ENCODE measurements at places on chromosomes 1 and 21.

DNA sequence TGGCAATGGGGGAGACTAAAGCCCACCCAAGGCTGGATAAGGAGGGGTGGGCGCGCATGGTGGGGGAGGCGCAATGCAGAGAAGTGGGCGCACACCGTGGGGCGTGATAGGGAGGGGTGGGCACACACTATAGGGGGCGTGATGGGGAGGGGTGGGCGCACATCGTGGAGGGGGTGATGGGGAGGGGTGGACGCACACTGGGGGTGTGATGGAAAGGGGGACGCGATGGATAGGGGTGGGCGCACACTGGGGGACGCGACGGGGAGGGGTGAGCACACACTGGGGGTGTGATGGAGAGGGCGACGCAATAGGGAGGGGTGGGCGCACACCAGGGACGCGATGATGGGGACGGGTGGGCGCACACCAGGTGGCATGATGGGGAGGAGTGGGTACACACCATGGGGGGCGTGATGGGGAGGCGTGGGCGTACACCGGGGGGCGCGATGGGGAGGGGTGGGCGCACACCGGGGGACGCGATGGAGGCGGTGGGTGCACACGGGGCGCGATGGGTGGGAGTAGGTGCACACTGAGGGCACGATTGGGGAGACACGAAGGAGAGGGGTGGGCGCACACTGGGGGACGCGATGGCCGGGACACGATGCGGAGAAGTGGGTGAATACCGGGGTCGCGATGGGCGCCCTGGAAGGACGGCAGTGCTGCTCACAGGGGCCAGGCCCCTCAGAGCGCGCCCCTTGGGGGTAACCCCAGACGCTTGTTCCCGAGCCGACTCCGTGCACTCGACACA is 929 bp downstream of the SUMO3 start:
- DNase-seq = no peak

- no peak for DNase-seq
Measured at GRCh38 chr1:228478326-228478725, 8.9 kb upstream of the RNF187 start.

DNA sequence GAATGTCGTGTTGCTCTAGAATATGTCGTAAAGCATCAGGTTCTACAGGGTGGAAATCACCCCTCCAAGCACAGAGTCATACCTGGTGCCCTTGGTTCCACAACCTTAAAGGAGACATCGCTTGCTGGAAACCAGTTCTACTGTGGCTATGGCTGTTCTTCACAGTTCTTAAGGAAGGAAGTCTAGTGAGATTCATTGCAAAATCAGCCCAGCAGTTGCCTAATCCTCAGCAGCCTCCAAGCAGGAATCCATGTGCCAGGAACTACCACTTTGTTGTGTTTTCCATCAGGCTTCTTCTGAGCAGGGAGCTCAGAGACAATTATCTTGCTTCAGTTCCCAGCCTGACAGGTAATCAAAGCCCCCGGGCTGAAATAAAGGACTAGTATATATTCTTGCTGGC is 45.0 kb upstream of the SLC35F3 start:
- no peak for DNase-seq

DNA sequence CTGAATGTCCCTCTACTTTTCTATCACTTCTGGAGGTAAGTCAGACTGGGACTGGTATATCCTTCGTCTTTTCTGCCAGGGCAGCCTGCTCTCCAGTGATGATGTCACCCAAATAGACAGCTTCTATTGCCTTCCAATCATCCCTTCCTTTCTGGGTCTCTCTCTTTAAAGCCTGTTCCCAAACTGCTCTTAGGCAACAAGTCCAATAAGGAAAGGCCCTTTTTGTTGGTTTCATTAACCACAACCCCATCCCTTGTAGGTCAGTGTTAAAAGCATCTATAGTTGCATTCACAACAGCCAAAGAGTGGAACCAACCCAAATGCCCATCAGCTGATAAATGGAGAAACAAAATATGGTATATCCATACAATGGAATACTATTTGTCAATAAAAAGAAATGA is 114.4 kb downstream of the CNIH3 start:
- DNase-seq = no peak

- DNase-seq = no peak
Measured at GRCh38 chr1:119556423-119556822, 49.4 kb downstream of the HSD3B1 start.

DNA sequence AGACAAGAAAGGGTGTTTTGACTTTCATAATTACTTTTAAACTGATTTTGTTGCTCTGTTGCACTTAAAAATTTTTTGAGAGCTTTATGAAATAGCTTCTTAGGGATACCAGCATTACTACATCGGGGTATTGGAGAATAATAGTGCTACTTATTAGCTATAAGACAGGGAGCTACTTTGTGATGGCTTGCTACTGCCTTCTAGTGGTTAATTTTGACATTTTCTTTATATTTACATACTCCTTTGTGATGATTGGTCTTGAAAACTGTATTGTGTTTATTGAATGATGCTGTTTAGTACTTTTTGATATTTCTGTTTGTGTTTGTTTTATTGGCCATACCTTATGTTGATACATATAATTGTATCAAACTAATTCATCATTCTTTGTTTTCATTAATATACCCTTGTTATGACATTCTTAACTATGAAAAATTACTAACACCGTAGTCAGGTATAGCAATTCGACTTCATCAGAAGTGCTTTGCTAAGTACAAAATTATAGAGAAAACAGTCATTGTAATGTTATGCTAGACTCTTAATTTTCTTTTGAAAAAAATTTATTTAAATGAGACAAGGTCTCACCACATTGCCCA is 85.5 kb downstream of the CLIC4 start:
- DNase-seq = no peak

- DNase-seq = no peak
Measured at GRCh38 chr1:94068096-94068998, 52.6 kb downstream of the ABCA4 start.

GRCh38 chr1:30901798-30902581 is 6.6 kb downstream of the SDC3 start:
- no peak for DNase-seq

DNA sequence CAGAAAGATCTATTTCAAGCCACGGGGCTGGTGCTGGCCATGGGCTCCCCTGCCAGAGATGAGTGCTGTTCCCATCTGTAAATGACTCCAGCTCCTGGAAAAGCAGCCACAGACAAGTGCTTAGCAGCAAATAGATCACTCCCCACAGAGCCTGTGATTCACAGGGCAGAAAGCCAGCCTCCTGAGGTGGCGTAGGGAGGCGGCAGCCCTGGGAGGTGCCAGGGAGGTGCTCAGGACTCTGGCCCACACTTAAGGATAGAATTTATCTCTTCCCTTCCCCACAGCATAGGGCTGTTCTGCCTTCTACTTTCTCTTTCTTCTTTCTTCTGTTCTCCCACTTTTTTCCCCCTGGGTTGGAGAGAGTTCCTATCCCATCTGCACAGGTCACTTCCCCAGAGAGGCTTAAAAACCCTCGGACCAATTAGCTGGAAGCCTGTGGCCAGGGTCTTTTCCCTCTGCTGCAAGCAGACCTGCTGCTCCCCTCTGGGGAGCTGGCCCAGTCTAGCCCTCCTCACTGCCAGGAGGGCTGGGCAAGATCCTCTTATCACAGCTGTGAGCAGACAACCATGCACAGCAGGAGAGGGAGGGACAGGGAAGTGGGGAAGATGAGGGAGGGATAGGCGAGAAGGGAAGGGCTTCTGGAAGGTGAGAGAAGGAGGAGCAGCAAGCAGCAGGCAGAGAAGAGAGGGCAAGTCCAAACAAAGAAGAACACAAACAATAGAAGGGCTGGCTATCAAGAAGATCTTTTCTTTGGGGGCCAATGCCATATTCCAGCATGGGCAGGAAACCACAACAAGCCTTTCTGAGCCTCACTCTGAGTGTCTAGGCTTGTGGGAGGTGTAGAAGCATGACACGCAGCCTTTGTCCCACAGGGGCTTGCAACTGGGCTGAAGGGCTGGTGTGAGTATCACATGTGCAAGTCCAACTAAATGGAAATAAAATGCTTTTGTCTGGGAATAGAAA is 41.0 kb downstream of the KCND3 start:
- no peak for DNase-seq

GRCh38 chr1:89170170-89171066 is 5.4 kb downstream of the GBP7 start:
- DNase-seq = no peak

DNA sequence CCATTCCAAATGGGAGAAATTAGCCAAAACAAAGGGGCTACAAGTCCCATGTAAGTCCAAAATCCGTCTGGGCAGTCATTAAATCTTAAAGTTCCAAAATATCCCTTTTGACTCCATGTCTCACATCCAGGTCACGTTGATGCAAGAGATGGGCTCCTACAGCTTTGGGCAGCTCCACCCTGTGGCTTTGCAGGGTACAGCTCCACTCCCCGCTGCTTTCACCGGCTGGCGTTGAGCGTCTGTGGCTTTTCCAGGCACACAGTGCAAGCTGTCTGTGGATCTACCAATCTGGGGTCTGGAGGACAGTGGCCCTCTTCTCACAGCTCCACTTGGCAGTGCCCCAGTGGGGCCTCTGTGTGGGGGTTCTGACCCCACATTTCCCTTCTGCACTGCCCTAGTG is 130.2 kb downstream of the TPR start:
- DNase-seq = no peak

- no peak for DNase-seq
Measured at GRCh38 chr1:16979475-16980327, 719 bp downstream of the MFAP2 start.

DNA sequence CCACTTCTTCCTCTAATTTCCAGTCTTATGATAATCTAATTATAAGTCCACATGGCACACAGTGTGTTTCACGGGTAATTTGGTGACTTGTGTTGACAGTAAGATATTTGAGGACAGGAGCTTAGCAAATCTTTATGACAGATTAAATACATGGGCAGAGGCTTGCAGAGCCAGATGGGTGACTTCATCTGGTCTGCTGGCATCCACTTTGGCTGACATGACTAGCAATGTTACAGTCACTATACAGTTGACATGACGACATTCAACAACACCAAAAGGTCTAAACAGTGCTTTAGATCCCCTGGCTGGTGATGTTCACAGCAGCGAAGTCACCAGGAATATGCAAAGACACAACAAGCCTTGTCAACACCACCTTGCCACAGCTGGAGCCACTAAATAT is 147.2 kb downstream of the ETS2 start:
- DNase-seq = no peak

DNA sequence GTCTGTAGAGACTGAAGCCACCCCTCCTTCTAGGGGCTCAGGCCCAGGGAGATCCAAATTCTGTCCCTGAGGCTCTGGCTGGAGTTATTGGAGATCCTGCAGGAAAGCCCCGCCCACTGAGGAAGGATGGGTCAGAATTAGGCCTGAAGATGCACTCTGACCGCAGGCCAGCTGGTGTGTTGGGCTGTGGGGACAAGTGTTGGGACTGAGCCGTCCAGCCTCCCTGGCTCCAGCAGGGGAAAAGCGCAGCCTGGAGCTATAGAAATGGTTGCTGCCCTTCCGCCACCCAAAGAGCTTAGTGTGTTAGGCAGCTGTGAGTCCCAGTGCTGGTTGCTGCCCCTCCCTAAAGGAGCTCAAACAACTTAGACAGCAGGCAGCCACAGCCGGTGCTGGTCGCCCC is 33.0 kb upstream of the PRRX1 start:
- no peak for DNase-seq

DNA sequence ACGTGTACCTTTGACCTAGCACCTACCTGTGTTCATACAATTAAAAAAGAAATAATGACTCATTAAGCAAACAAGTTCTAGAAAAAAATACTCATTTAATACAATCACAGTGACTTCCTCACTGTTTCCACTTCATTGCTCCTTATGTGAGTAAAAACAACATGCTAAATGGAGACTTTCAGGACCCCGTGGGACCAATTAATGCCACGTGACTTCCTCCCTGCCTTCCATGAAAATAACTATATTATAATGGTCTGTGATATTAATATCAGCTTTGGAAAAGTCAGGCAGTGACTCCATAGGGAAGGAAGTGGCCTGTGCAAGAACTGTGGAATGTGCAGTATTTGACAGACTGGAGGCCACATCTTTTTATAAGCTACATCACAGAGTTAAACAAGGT is 337.8 kb downstream of the HLX start:
- DNase-seq = no peak

DNA sequence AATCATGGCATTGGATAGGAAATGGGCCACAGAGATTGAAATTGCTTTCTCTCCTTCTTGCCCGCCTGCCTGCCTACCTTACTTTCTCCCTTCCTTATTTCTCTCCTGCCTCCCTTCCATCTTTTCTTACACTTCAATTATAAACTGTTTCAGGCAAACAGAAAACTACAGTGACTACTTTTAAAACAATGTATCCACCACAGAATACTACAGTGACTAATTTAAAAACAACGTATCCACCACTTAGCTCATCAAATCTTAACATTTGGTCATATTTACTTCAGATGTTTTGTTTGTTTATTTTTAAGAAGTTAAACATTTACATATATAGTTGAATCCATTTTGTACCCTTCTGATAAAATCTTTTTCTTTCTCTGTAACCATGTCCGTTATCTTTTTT is 54.4 kb downstream of the SNRPE start:
- DNase-seq = no peak

GRCh38 chr1:17137441-17137840 is 18.2 kb upstream of the PADI2 start:
- DNase-seq = no peak

DNA sequence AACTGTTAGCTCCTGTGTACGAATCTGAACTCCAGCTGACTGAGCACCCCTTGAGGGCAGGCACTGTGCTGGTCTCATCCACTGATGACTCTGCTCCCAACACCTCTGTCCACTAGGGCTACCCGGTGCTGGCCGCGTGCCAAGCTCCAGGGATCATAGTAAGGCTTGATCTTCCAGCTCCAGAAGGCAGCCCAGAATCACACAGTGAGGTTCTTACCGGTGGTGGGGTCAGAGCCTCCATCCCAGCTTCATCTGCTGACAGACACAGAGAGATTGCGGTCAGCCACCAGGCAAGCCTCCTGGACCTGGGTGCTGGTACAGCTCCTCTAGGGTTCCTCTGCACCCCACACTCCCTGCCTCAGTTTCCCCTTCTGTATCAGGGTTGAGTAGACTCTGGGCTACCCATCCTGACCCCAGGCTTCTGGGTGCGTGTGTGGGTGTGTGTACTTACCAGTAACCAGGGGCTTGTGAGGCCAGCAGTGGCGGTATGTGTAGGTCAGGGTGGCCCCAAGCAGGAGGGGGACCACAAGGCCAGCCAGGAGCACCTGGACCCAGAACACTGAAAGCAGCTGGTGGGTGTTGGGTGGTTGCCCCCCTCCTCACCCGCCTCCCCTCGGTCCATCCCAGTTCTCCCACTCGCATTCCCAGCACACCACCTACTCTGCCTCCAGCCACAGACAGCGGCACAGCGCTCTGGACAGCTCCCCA is 3.4 kb downstream of the TNFRSF25 start:
- no peak for DNase-seq

DNA sequence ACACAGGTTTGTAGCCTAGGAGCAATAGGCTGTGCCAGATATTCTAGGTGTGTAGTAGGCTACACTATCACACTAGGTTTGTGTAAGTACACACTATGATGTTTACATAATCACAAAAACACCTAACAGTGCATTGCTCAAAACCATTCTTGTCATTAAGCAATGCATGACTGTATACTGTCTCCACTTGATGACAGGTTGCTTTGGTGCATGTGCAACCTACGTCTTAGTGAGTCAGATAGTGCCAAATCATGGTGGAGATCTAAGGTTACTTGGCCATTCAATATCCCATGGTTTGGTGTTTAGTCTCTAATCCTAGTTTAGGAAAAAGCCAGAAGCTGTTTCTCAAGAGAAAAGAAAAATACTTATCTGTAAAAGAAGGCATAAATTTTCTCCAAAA is 181.1 kb downstream of the KCNK2 start:
- DNase-seq = no peak
